ENCODE measurements at places on chromosomes 3 and 15.

DNA sequence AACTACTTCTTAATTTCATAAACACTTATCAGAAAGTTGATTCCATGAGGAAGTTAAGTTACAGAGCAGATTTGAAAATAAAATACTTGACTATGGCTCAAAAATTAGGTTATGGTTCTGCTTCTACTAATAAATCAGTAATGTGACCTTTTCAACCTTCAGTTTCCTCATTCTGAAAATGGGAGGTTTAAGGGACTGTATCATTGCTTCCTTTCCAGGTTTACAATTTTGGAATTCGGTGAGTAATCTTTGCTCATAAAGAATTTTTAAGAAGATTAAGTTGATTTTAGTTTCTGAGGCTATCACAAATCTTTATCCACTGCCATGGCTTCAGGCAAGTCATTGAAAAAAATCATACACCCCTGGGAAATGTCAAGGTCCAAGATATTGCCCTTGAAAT, 1061.2 kb downstream of the DIPK2A start:
- no peak for DNase-seq

DNA sequence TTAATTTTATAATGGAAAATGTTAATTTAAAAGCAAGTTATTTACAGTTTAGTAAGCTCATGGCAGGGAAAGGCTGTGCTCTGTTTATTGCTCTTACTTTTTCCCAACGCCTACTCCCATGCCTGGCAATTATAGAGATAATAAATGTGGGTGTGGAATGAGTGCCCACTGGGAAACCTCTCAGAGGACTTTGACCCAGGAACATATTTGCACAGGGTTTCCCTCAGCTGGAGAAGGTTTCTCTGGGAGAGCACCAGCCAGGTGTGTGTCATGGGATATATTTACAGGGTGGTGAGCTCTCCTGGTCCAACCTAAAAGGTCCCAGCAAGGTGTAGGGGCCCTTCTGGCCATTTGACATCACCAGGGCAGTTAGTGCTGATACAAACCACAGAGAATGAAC, 27.9 kb downstream of the ZNF710 start:
- no peak for DNase-seq

DNA sequence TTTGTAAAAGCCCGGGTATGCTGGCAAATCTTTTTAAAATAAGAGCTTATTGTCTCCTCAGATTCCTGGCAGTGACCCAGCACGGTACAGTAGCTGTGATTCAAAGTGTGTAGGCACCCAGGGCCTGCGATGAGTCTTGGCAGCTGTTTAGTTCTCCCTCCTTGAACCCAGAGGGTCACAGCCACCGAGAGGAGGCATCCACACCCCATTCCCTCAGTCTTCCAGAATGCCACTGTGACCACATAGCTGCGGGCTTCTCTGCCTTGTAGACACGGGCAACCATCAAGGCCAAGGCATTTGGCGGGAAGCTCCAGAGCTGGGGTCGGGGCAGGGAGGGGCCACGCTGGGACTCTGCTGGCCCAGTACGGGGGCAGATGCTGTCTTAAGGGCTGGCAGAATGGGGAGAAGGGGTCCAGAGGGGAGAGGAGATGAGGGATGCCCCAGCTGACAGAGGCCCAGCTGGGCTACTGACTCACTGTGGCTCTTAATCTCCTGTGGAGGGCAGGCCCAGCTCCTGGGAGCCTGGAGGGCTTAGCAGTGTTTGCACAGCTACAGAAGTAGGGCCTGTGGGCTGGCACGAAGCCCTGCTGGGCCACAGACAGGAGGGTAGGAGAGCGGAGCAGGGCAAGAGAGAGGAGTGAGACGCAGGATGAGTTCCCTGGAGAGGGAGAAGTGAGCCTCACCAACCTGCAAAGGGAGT, 68.8 kb upstream of the DLG1 start:
- no peak for DNase-seq

DNA sequence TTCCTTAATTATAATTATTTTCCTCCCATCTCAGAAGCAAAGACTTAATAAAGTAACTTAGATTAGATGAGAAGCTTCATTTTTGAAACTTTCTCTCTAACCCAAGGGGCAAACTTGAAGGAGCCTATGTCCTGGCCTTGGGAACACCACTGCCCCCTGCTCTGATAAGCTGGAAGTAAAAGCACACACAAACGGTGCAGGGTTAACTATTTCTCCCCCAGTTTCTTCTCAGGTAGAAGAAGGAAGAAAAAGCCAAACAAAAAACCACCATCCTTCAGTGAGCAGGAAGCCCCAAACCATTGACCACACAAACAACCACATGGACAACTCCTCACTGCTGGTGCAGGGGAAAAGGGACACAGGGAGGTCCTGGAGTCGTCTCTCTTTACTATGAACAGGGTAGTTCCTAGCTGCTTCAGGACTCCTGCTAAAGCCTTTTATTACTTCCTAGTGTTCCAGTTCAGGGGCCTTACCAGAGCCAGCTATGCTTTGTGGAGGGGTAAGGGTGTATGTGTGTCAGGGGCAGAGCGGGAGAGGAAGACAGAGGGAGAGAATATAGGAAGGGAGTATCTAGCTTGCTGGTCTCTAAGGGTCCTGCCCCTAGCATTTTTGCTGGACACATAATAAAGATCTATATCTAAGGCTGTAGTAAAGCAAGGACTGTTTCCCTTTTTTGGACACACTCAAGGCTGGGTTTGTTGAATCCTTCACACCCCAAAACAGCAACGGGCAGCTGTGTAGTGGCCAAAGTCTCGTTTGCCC, 94.0 kb upstream of the UMPS start:
- no peak for DNase-seq

- no peak for DNase-seq
Observed at GRCh38 chr15:43941555-43941954, 114.8 kb downstream of the WDR76 start.

- DNase-seq, result peak; percentile 1
Observed at GRCh38 chr3:155548195-155548594, 196.7 kb downstream of the PLCH1 start.

DNA sequence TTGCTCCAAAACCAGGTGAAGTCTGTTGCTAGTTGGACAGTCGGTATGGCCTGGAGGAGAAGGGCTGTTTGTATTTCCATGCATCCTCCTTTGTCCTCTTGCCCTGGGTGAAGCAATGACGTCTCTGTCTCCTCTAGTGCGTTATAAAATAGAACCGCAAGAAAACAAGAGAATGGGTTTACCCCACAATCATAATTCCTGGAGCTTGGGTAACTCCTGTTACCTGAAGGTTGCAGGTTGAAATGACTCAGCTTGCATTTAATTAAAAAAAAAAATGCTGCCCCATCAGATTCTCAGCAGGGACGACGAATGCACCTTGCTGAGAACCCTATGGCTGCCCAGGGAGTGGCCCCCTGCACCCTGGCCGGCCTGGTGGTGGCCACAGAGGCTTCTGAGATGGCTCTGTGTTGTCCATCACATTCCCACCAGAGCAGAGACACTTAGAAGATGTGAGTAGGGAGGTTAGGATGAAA, 228.2 kb upstream of the BHLHE40 start:
- no peak for DNase-seq

DNA sequence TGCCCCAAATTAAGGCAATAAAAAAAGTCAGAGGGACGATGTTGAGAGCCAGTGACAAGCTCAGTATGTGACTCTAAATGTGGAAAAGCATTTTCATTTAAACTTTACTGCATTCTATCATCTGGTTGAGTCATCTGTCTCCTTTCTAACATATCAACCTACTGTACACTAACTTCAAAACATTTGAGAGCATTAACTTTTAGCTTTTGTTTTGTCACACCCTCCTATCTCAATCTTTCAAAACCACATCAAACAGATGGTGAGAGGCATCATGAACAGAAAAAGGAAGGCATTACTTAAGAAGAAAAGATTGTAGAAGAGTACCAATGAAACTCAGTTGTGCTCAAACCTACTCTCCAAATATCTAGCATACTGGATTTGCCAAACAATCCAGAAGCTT, 4.8 kb downstream of the LRRC58 start:
- DNase-seq, result no peak

DNA sequence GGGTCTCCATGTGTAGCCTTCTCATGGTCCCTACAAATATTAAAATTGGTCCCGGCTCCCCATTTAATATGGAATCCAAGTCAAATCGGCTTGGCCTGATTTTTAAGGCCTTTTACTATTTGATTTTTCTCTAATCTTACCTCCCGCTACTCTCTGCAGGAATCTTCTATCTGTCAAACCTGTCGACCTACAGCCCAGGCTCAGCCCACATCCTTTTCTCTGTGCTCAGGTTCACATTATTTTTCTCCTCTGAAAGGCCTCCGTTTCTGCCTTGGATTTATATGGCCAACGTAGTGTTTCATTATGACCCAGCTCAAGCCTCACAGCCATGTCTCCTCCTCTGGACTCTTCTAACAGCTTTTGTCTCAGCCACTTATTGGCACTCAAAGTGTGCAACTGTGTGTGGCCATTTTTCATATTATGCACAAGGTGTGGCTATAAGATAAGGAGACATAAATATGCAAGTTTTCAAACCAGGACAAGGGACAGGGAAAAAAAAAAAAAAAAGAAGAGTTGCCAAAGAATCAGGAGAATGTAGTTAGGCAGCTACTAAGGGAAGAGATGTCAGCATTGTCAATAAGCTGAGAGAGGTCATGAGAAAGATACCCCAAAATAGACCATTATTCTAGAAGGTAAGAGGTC, 2.1 kb upstream of the GLCE start:
- DNase-seq, result no peak

- DNase-seq, result no peak
Observed at GRCh38 chr15:60582370-60583036, 103.6 kb upstream of the ICE2 start.

DNA sequence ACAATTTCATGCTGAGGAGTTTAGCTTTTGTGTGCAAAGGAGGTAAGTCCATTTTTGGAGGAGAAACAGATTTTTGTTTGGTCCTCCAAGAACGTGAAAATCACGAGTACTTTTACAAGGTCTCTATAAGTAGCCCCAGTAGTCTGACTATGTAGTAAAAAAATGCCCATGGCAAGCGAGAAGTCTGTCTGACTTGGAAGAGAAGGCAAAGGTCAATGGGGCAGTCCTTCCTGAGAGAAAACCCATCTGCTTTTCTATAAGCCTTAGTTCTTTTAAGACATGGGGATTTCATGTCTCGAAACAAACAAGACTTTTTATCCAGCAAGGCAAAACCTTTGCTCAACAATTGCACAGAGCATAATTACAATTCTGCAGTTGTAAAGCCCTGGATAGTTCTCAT, 183.2 kb downstream of the GAP43 start:
- DNase-seq, result no peak

- no peak for DNase-seq
Observed at GRCh38 chr3:182503401-182503800, 289.9 kb upstream of the ATP11B start.

DNA sequence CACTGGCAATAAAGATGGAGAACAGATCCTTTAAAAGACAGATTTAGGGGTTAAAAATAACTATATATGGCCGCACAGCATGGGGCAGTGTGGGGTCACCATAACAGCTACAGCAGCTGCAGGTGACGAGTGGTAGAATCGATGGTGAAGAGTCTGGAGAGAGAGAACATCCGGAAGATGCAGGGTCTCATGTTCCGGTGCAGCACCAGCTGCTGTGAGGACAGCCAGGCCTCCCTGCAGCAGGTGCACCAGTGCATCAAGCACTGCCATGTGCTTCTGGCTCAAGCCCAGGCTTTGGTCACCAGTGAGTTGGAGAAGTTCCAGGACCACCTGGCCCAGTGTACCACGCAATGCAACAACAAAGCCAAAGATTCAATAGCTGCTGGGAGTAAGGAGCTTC, 93.7 kb upstream of the IMPG2 start:
- DNase-seq, result no peak

- DNase-seq, result no peak
Observed at GRCh38 chr3:178100908-178101307, 435.3 kb upstream of the KCNMB2 start.

DNA sequence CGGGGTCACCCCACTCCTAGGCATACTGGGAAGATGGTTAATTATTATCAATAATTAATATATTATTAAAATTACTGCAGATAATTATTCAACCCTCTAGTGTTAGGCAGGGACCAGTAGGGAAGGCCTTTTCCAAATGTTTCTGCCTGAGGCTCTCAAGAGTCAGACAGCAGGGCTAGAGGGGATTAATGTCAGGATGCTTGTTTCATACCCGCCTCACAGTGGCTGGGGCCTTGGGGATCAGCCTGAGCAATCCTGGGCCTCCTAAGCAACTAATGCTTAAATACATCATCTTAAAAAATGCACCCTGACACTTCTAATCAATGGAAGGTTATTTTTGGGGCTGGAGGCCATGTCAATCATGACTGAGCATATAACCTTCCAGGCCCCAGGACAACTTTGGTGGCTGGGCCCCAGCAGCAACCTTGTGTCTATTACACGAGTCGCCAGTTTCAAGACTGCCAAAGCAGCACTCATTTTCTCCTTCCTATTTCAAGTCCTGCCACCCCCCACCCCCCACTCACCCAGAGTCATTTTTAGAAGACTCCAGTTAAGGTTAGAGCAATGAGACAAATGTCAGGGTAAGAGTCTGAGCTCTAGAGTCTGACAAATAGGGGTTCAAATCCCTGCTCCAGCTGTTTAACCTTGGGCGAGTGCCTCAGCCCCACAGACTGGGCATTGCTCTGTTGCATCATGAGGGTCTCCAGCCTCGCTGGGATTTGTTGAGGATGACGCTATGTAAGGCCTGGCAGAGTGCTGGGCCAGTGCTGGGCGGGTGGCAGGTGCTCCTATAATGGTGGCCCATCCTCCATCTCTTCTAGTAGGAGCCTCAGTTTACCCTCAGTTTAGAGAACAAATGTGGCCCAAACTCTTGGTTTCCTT, 6.1 kb downstream of the AMOTL2 start:
- no peak for DNase-seq

GRCh38 chr3:102156426-102156825, 278.4 kb upstream of the ZPLD1 start:
- peak; percentile 51 for DNase-seq

- DNase-seq, result no peak
Observed at GRCh38 chr3:78724859-78725258, 1042.9 kb downstream of the ROBO1 start.

DNA sequence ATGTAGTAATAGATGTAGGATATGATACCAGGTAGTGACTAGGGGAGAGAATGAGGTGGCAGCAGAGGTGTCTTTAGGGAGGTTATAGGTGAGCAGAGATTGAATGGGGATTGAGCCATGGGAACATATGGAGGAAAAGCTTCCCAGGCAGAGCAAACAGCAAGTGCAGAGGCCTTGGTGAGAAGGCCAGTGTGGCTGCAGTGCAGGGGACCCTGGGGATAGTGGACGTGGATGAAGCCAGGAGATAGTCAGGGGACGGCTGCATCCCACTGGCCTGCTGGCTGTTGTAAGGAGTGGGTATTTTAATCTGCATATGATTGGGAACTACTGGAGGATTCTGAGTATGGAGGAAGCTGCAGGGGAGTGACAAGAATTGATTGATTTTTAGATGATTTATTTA, 62.7 kb upstream of the TRAK1 start:
- DNase-seq, result no peak

GRCh38 chr3:27715454-27715806, 6.7 kb downstream of the EOMES start:
- DNase-seq, result no peak

GRCh38 chr3:46091741-46092701, 64.7 kb upstream of the XCR1 start:
- DNase-seq, result no peak

GRCh38 chr3:10869460-10869859, 53.4 kb downstream of the SLC6A11 start:
- DNase-seq, result no peak

GRCh38 chr15:34812369-34812768, 17.0 kb upstream of the ACTC1 start:
- no peak for DNase-seq
